ENCODE measurements at places on chromosomes 4 and X.
A peak's percentile ranks its signal among the peaks of the same experiment; 100 is the strongest.

DNA sequence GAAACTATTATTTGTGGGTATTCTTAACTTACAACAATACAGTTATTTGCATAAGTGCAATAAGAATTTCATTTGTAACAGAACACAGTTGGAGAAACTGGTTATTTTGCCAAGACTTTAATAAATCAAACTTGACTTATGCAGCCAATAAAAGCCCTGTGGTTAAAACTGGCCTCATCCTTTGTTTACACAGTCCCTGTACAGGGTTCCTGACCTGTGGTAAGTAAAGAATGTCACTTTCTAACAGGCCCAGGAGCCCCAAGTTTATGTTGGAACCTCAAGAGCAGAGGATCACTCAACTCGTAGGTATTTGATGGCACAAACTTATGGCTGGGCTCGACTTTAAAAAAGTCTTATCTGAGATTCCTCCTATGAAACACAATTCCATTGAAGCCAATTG lies 88.6 kb upstream of the PTCHD1 start:
- no peak for DNase-seq

DNA sequence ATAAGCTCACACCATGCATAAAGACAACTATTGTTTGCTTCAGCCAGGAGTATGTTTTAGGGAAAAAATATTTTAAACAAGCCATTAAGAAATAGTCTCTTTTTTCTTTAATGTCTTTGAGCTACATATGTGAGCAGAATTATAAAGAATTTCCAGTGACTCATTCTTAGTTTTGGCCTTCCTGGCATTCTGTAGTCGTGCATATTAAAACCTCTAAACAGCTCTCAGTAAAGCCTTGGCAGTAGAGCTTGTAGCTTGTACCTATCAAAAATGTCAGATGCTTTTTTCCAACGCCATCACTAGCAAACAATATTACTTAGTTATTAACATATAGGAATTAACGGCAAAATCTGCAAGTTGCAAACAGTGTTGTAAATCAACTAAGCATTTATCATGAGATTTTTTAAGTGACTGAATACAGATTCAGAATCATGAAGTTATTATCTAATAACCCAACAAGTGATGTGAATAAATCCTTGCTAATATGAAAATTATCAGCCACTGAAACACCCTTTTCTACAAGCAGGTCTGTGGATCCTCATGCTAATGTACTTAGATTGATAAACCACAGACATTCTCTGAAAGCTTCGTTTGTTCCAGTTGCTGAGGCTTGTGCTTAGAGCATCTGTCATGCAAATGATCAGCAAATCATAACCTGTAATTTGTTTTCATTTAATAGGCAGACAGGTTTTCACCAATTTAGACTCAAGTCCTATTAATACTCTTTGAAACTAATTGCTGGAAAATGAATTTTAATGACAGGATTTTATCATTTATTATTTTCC lies 412.0 kb upstream of the ATOH1 start:
- no peak for DNase-seq

GRCh38 chr4:167883266-167883665 lies 209.1 kb upstream of the ANXA10 start:
- no peak for DNase-seq

DNA sequence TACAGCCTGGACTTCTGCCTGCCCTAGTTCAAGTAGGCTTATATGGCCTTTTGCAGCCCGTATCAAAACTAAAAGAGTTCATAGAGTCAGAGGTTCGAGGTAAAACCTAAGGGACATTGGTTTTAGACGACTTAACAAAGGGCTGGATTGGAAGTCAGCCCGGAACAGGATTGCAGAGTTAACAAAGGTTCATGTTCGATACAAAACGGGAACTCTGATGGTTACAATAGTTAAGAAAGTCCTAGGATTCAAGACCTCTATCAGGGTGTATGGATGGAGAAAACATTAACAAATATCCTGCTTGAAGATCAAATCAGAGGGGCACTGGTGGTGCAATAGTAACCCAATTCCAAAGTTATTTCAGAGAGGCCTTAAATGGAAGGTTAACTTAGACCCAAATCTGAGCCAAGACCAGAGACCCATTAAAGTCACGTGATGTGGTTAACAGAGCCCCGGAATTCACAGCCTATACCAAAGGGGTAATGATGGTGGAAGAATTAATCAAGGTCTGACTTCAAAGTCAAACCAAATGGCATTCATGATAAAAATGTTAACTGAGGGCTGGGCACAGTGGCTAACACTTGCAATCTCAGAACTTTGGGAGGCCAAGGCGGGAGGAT lies 656 bp upstream of the ZNF630 start:
- no peak for DNase-seq

DNA sequence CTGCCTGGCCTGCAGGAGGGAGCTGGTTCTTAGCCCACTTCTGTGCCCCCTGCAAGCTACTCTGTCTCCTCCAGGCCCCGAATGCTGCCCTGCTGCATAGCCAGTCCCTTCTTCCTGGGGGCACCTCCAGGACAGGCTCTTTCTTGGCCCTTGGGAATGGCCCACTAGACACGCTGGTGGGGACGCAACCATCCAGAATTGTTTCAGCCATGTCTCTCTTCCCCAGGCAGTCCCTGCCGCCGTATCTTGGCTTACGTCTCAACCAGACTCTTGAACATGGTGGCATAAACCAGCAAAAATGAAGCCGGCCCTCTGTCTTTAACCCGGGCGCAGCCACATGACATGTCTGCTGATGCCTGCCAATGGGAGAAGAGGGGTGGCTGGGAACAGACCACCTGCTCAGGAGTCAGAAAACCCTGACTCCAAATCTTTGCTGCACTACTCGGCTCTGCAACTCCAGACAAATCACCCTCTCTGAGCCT lies 9.0 kb downstream of the LRPAP1 start:
- DNase-seq, result no peak

DNA sequence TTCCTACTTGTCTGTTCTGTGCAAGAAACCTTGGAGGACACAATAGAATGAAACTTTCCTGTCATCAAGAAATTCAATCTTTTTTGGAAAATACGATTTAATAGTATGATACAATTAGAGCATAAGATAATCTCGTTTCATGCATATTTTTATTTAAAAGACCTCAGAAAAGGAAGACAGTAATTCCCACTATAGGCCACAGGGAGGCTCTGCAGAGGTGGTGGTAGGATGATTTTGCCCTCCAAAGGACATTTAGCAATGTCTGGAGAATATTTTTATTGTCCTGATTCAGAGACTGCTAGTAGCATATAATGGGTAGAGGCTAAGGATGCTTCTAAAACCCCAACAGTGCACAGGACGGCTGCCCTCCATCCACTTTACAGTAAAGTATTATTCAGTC lies 68.7 kb downstream of the PAK3 start:
- no peak for DNase-seq

GRCh38 chr4:158139086-158139485 lies 33.7 kb downstream of the GASK1B start:
- no peak for DNase-seq

DNA sequence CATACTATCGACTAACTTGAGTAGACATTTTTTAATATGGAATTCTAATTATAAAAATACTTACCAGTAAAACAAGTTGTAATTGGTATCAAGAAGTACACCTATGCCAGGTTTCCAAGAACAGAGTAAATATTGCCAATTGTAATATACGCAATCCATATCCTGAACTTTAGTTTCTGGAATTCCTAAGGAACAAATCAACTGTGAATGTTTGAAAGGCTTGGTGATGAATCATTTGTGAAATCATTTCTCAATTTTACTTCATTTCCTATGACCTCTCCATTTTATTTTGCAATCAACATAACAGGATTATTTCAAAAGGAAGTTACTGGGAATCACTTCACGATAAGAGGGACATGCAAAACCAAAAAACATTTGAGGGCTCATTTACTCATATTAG lies 3.7 kb downstream of the IL13RA2 start:
- no peak for DNase-seq

GRCh38 chr4:151475035-151475714 lies 66.2 kb downstream of the FHIP1A start:
- DNase-seq, result no peak

GRCh38 chr4:101660607-101661006 lies 129.9 kb upstream of the BANK1 start:
- no peak for DNase-seq

DNA sequence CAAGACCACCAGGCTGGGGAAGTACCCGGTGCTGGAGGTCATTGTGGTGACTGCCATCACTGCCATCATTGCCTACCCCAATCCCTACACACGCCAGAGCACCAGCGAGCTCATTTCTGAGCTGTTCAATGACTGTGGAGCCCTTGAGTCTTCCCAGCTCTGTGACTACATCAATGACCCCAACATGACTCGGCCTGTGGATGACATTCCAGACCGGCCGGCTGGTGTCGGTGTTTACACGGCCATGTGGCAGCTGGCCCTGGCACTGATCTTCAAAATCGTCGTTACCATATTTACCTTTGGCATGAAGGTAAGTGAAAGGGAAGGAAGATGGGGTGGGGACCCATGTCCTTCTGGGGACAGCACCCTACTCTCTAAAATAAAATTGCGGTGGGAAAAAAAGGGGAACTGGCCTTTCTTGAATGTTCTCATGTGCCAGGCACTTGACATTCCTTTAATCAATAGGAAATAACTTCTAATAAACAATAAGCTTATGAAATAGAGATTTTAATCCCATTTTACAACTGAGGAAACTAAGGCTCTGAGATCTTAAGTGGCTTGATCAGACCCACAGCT lies 51.6 kb downstream of the CLCN4 start:
- DNase-seq, result peak; percentile 43

GRCh38 chr4:134178706-134179105 lies 22.9 kb downstream of the PABPC4L start:
- no peak for DNase-seq

- no peak for DNase-seq
Measured at GRCh38 chr4:124903995-124904722, 191.6 kb upstream of the ANKRD50 start.

DNA sequence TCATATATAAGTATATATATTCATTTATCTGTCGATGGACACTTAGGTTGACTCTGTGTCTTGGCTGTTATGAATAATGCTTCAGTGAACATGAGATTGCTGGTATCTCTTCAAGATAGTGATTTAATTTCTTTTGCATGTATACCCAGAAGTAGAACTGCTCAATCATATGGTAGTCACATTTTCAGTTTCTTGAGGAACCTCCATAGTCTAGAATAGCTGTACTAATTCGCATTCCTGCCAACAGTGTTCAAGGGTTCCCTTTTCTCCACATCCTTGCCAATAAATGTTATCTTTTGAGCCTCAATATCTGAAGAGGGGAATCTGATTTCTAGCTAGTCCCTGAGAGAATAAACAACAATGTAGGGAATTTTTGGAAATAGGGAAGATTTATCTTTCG lies 32.4 kb upstream of the CCNG2 start:
- DNase-seq, result no peak

GRCh38 chr4:25792200-25792791 lies 70.5 kb downstream of the SEL1L3 start:
- DNase-seq, result peak; percentile 22

GRCh38 chrX:70183091-70183490 lies 5.8 kb downstream of the DGAT2L6 start:
- DNase-seq, result no peak

GRCh38 chr4:160563552-160564282 lies 1460.8 kb downstream of the RAPGEF2 start:
- DNase-seq, result no peak

Data from B cell (primary cell).